ENCODE measurements at places on chromosomes 4 and X.

GRCh38 chr4:34791209-34791608, 1453.1 kb downstream of the ARAP2 start:
- DNase-seq, result no peak

GRCh38 chr4:4697584-4697983, 155.7 kb upstream of the STX18 start:
- DNase-seq, result no peak

DNA sequence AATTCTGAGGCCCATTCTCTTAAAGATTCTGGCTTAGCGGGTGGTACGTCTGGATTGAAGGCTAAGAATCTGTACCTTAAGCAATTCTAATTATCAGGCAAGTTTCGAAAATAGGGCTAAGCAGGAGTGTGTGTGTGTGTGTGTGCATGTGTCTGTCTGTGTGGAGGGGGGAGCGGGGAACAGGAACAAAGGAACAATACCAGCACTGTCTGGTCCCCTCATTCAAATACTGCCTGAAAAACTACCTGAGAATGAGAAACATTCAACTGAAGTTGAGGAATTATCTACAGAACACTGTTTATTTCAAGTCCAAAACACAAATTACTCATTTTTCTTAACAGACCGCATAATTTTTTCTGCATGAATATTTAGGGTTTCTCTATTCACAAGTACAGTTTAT, 18.6 kb downstream of the PGRMC2 start:
- no peak for DNase-seq

DNA sequence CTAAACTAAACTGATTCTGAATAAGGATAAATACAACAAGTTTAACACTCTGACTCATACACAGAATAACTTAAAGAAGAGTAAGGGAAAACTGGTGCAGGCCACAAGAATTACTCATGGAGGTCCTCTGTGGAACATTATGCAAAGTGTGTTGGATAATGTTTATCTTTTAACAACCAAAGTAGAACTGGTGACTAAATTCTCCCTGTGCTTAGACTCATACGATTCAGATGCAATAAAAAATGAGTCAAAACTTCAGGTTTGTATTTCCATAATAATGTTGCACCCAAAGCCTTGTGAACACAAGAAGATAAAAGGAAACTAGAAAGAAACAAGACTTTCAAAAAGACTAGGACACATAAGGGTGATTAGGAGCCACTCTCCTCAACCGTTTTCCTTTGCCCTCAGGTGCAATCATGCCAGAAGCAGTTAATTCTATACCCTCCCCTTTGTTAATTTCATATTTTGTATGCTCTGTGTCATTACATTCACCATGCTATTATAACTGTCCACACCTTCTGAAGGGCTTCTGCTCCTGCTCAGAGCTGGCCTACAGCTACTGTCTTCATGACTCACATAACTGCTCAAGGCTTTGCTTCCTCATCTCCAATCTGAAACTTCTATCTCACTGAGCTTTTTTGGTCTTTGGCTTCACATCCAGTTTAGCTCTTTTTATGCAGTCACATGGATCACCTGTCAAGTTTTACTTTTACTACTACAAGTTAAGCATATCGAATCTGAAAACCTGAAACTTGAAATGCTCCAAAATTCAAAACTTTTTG, 60.2 kb downstream of the KCNIP4 start:
- no peak for DNase-seq

- DNase-seq, result no peak
These were observed 16.3 kb downstream of the SLC6A8 start for GRCh38 chrX:153704021-153704526.

- no peak for DNase-seq
These were observed 183.6 kb upstream of the DKK2 start for GRCh38 chr4:107219681-107220080.

GRCh38 chr4:65599340-65599739, 70.9 kb downstream of the EPHA5 start:
- DNase-seq, result no peak

DNA sequence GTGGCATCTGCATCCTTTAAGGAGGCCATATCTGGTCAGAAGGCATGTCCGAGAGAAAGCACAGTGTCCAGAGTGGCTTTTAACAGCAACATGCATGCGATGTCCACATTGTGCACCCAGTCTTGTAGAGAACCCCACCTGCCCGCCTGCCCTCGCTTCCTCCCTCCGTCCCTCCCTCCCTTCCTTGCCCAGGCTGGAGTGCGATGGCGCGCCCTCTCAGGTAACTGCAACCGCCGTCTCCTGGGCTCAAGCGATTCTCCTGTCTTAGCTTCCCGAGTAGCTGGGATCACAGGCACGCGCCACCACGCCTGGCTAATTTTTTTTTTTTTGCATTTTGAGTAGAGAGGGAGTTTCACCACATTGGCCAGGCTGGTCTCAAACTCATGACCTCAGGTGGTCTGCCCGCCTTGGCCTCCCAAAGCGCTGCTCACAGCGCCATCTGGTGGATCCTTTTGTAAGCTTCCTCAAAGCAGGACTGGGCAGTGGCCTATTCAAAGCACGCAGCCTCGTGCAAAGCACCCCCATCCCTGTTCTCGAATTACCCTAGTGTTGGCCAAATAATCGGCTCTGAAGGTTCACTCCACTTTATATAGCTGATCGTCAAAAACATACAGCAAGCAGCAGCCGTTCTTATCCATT, 15.0 kb downstream of the BRCC3 start:
- DNase-seq, result peak; percentile 32

DNA sequence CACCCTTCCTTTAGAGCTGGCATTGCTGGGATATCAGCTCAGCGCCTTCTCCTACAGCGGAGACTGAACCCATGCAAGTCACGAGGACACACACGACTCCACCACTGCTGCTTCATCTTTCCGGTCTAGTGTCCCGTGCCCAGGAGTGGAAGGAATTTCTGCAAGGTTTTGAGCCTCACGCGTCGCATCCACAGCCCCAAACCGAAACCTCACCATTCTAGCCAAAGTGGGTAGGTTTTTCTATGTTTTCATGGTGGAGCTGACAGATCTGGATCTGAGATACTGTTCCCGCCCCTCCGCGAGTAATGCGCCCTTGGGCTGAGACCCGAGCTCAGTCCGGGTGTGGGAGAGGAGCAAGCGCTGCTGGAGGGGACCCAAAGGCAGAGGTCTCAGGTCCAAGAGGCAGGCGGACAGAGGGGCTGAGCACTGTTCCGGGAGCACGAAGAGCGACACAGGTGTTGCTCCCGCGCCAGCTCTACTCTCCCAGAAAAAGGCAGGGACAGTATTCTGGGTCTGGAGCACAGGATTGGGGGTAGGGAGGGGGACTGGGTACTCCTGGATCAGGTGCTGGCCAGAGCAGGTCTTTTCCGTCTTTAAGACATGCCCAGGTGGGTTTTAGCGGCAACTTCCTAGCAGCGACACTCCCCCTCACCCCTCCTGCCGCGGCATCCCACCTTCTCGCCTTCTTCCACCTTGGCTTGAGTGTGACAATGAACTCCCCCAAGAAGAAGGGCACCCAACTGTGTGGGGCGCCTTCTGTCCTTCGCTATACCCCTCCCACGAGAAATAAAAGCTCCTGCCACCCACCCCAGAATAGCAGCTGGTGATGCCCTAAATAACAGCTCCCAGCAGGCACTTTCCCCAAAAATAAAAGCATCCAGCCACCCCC, 1.8 kb downstream of the EPHA5 start:
- peak; percentile 22 for DNase-seq

DNA sequence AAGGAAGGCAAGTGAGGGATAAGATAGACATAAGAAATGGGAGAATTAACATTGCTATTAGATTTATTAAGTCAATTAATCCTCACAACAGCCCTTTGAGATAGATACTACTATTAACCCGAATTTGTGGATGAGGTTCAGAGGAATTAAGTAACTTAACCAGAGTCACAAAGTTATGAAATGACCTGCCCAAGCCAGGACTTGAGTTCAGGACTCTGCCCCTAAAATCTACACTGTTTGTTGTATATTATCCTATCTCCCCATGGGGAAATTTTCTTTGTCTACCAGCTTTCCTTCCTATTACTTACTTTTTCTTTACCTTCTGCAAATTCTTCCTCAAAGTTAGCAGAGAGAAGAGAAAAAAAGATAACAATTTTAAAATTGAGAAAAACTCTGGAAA, 33.4 kb upstream of the UBQLN2 start:
- DNase-seq, result no peak

DNA sequence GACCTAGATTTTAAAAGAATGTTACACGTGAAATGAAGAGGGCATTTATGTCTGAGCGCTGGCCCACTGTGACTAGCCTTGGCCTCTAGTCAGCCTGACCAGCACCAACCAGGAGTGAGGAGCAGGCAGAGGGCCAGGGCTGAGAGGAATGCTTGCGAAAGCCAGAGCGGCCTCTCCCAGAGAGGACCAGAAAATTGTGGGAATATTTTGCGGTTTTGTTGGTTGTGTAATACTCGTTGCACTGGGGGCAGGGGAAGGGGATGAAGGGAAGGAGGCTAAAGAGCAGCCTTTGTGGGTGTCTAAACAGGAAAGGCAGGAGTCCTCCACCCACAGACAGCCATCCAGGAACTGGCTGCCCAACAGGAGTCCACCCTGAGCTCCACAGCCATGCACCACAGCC, 3.8 kb downstream of the GABRE start:
- DNase-seq, result no peak

- no peak for DNase-seq
These were observed 64.9 kb downstream of the CRMP1 start for GRCh38 chr4:5828005-5828391.

DNA sequence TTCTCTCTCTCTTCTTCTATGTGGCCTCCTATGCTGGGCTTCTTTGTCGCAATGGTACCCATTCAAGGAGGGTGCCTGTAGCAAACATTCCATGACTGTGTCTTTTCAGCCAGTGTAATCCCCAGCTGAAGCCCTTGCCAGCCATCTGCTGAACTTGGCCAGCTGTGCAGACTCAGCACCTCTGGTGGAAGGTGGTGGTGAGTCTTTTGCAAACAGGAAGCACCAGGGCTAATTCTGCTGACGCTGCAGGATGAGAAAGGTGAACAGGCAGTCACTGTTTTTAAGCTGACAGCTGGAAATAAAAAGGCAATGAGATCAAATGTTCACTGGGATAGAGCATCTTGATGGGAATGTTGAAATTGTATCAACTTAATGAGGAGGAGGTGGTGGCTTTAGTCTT, 298.7 kb upstream of the CLNK start:
- DNase-seq, result no peak

DNA sequence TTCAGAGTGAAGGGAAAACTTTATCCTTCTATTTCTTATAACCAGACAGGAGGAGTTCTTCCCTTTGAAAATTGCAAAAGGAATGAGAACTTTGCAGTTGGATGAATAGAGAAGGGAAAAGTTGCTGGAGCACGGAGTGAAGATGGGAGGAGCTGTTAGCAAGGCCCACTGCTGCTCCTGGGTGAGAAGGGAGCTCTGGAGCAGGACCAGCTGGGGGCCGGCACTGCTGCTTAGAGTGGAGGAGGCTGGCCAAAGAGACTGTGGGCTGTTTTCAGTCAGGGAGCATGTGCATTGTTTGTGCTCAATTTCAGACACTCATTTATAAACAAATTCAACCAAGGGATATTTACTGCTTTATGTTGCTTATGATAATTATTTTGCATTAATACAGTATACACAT, 164.2 kb downstream of the STIM2 start:
- no peak for DNase-seq

DNA sequence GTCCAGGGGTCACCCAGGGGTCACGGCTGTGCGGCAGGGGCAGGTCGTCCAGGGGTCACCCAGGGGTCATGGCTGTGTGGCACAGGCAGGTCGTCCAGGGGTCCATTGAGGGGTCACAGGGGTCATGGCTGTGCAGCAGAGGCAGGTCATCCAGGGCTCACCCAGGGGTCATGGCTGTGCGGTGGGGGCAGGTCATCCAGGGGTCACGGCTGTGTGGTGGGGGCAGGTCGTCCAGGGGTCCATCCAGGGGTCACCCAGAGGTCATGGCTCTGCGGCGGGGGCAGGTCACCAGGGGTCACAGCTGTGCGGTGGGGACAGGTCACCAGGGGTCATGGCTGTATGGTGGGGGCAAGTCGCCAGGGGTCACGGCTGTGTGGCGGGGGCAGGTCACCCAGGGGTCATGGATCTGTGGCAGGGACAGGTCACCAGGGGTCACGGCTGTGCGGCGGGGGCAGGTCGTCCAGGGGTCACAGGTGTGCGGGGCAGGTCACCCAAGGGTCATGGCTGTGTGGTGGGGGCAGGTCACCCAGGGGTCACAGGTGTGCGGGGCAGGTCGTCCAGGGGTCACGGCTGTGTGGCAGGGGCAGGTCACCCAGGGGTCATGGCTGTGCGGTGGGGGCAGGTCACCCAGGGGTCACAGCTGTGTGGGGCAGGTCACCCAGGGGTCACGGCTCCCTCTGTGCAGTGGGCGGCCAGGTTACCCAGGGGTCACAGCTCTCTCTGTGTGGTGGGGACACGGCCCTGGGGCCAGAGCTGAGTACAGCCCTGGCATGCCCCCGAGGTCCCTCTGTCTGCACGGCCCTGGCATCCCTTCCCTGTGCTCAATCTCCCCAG, 16.0 kb downstream of the ATP5ME start:
- DNase-seq, result no peak

DNA sequence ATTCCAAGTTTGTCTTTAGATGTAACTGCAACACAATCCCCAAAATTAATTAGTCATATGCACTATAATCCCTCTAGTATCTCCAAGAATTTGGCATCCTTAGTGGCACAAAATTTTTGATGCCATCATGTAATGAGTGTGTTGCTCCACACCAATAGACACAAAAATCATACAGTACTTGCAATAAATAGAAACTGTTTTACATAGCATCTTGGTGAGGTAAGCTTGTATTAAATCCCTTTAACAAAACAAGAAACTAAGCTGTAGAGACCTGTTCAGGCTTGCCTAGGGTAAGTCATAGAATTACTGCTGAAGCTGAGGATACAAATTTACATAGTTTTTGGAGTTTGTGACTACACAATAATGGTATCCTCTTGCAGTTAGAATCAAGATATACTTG, 64.5 kb upstream of the PRSS12 start:
- no peak for DNase-seq

DNA sequence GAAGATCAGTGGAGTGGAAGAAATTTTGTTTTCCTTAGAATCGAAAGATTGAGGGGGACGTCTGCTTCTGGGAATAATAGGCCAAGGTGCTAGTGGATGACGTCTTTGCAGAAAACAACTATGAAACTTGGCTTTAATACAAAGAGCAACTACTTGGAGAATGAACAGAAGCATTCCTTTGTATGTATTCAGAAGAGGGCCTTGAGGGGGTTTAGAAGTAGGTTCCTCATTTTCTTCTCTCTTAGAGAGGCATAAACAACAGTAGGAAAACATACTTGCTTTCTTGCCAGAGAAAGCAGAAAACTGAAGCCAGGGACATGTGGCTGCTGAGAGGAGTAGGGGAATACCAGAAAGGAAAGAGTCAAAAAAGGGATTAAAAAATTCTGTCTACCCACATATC, 167.8 kb downstream of the ZNF330 start:
- DNase-seq, result no peak

GRCh38 chrX:153934148-153934761, 582 bp downstream of the NAA10 start:
- no peak for DNase-seq
